ENCODE measurements at places on chromosomes 4 and X.

DNA sequence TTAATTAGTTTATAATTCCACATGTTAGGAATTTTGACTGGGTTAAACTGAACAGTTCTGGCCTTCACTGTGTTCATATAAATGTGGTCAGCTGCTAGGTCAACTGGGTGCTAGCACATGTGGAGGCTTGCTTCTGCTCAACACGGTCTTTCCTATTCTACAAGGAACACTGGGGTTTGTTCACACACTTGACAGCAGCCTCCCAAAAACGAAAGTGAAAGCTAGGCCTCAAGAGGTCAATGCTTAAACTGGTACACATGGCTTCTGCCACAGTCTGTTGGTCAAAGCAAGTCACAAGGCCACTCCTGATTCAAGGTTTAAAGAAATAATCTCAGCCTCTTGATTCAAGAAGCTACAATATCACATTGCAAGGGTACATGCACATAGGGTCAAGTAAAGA lies 126.5 kb downstream of the QDPR start:
- no peak for DNase-seq

DNA sequence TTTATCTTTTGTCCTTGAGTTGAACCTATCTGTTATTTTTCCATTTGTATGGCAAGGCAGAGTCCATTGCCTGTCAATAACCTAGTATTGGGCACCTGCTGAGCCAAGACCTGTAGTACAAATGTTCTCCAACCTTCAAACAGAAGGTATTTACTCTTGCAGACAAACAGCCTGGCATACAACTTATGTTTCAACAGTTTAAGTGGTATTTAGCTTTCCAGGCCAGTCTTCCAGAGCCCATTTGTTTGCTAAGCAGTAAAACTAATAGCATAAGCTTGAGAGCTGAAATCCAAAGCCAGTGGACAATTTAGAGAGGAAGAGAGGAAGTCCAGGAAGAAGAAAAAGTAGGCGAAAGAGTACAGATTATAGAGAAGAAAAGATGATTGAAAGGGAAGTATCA lies 979.3 kb downstream of the GLUD2 start:
- no peak for DNase-seq

DNA sequence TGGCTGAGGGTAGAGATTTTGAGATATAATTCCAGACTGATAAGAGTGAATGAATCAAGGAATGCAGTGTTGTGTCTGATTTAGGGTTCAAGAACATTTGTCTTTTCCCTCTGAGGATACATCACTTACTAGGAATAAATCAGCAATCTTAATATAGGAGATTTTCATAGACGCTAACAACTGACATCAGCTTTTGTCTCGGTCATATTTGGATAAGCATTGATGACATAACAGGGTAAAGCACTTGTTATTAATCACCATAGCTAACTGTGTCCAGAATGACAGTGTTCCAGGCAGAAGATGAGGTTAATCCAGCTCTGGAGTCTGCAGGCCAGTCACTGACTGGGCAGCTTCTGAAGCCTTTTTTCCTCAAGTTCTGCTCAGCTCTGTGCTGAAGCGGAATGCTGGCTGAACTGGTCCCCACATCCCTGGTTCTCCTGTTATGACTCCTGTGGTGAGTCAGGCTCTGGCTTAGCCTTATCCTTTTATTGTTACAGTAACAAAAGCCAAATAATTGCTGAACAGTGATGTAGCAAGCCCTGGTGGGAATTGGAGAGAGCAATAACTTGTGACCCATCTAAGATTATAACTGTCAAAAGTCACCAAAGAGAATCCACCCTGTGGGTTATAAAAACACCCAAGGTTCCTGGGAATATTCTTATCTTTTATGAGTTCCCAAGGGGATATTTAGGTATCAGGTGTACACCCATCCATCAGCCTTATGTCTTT lies 41.8 kb downstream of the FNIP2 start:
- DNase-seq, result peak; percentile 76

DNA sequence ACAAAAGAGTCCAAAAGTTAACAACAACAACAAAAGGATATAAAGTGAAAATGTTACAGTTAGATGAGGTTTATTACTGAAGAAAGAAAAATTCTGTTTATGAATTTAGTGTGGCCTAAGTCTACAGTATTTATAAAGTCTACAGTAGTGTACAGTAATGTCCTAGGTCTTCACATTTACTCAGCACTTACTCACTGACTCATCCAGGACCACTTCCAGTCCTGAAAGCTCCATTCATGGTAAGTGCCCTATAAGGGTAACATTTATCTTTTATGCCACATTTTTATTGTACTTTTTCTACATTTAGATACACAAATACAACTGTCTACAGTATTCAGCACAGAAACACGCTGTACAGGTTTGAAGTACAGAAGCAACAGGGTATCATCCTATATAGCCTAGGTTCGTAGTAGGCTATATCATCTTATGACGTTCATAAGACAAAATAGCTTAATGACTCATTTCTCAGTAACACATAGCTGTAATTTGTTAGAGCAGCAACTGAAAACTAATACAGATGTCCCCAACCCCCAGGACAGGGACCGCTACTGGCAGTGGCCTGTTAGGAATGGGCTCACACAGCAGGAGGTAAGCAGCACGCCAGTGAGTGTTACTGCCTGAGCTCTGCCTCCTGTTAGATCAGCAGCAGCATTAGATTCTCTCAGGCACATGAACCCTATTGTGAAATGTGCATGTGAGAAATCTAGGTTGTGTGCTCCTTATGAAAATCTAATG lies 61.3 kb downstream of the CENPC start:
- no peak for DNase-seq

DNA sequence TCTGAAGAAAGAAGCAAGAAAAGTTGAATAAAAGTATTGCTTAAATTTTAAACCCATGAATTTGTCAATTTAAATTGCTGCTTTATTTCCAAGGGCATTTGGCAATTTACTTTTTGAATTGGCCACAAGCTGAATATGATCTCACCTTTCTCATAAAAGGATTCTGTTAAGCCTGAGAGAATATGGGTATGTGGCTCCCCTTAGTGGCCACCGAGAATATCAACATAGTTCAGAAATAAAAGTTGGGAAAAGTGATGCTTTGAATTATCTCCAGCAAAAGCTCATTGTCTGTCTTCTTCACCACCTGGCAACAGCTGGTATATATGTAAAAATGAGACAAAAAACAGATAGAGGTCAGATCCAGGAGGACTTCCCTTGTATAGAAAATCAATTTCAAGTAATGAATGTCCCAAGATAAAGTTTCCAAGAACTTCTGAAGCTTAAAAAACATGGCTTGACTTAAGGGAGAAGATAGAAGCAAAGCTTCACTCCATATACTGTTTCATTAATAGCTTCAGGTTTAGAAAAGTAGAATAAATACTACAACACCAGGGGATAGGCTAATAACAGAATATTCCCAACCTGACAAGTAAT lies 290.7 kb upstream of the FAM241A start:
- DNase-seq, result peak; percentile 11

Data from transverse colon (tissue), 4 donors.